ENCODE measurements at places on chromosomes 4 and X.

DNA sequence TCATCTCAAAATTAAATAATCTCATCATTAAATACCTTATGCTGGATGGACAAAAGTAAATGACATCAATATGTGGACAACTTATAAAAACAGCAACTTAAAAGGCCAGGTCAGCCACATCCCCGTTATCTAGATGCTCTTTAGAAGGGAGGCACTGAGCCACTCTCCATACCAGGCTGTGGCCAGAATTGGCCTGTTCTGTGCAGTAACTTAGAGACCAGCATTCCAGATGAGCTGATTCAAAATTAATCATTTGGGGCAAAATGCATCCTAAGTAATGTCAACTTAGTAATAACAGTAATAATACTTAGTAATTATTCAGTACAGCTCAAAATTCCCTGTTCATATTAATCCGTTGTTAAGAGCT is 373.6 kb downstream of the FBXW7 start:
- DNase-seq, result no peak

- DNase-seq, result no peak
Observed at GRCh38 chr4:154490583-154491340, 837 bp downstream of the DCHS2 start.

GRCh38 chr4:179803857-179804256 is 2361.6 kb upstream of the AGA start:
- DNase-seq, result no peak

DNA sequence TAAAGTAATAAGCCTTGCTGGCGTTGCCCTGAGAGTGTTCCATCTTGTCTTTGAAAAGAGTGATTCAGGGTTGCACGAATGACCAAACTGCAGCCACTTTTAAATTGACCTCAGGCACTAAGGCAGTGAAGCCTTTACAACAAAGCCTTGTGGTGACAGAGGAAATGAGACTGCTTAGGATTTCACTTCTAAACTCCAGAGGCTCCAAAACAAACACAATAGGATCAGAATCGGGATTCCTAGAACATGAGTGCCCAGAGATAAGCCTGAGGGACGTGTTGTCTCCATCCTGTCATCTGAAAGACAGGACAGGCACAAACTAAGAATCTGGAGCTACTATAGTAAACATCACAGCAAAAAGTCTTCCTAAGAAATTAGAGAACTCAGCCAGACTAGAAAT is 405.2 kb downstream of the PPARGC1A start:
- no peak for DNase-seq

DNA sequence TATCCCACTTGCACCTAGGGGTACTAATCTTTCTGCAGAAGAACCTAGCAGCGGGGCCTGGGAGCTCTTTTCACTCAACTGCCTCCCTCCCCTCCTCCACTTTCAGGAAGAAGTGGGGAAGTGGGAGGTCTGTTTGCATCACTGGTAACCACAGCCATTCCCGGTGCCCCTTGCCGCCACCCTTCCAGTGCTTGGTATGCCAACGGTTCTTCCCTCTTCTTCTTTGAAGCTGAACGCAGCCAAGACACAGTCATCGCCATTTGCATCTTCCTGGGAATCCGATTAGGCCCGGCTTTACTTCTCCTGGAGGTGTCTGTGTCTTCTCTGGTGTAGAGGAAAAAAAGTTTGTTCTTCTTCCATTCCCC is 47.2 kb upstream of the RBPJ start:
- no peak for DNase-seq

All from right lung (tissue), 10 donors.